ENCODE measurements at places on chromosomes 5 and 9.

GRCh38 chr5:125485771-125486170, 739.3 kb upstream of the ZNF608 start:
- DNase-seq, result no peak

DNA sequence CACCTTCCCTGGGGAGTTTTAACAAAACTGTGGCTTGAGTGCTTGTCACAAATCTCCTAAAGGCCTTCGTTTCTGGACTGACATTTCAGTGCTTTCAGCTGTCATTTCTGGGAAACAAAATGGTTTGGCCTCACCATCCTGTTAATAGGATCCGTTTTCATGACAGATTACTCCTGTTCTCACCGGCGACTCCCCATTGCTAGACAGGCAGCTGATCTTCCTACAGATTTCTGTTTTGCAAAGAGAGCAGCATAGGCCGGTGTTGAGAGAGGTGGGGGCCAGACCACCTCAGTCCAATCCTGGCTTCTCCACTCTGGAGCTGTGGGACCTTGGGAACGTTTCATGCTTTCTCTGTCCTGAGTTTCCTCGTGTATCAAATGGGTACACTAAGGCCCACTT, 75.5 kb upstream of the OTULINL start:
- DNase-seq, result no peak

DNA sequence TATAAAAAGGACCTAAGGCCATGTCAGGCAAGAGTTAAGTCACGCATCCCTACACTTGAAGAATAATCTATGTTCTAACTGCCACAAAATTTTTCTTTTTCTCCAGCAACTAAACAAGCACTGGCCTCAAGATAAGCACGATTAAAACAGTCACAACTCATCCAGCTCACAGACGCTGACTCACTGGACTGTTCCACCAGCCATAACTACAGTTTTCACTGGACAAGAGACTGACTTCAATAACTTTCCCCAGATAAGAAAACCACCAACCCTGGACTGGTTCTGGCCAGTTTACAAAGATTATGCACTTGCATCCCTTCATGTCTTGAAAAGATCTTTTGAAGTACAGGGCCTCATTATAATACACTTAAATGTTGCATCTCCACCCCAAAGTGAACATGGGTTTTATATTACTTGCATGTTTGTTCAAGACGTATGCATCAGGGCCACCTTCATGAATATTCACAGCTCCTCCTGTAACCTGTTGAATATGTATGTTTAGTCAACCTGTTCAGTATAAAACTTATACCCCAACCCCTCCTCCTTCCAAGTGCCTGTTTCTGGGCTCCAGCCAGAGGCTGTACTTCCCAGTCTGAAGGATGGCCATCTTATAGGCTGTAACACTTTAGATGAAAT, 129.3 kb upstream of the EPB41L4A start:
- no peak for DNase-seq

GRCh38 chr5:7207979-7208378, 188.0 kb upstream of the ADCY2 start:
- no peak for DNase-seq

DNA sequence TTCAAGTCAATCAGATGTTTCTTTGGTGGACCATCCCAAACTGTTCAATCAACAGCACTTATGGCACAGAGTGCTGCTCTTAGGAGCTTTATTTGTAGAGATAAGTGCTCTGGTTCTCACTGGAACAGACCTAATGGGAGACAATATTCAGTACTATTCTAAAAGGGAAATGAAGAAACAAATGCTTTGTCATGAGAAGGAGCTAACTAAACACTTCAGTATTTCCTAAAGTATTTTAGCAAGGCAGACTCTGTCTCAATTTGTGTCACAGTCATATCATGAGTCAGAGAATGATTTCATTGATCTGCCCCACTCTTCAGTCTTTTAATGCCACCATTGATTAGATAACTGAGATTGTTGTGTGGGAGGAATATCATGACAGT, 175.3 kb downstream of the SLF1 start:
- DNase-seq, result no peak

GRCh38 chr9:104503440-104503839, 623 bp upstream of the OR13F1 start:
- no peak for DNase-seq

DNA sequence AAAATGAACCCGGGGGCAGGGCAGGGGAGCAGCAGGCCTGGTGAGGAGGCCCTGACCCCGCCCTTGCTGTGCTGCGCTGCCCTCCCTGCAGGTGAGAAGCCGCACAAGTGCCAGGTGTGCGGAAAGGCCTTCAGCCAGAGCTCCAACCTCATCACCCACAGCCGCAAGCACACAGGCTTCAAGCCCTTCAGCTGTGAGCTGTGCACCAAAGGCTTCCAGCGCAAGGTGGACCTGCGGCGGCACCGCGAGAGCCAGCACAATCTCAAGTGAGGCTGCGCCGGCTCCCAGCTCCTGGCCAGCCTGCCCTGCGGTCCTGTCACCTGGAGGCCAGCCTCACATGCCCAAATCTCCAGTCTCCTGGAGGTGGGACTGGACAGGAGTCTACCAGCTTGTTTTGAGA, 12.3 kb downstream of the GFI1B start:
- no peak for DNase-seq

DNA sequence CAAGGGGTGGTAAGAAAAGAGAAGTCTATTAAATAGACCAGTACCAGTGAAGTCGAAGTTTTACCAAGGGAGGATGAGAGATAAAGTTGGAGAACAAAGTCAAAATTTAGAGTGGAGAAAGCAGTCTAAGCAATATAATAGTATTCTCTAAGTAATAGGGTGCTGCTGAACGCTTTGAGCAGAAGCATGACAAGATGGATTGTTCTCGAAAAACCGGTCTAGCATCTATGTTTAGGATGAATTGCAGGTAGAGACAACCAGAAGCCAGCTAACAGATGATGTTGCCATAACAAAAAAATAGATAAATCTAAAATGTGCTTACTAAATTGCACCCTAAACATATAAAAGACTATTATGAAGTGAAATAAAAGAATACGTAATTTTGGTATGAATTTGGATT, 237.0 kb downstream of the PRELID2 start:
- no peak for DNase-seq

DNA sequence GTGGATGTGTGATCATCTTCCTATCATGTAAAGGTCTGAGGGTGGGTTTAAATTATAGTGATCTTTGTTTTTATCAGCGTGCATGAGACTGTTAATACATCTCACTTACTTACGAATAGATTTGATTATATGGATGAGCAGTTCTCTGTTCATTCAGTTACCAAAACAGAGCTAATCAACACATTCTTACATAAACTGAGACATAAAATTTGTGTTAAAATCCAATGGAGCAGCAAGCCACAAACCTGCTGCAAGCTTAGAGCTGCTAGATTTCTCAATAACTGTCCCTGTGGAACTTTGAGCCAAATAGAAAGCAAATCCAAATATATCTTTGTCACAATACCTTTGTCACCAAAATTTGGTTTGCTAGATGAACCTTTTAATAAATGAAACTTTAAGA, 50.1 kb downstream of the NUDT12 start:
- no peak for DNase-seq

DNA sequence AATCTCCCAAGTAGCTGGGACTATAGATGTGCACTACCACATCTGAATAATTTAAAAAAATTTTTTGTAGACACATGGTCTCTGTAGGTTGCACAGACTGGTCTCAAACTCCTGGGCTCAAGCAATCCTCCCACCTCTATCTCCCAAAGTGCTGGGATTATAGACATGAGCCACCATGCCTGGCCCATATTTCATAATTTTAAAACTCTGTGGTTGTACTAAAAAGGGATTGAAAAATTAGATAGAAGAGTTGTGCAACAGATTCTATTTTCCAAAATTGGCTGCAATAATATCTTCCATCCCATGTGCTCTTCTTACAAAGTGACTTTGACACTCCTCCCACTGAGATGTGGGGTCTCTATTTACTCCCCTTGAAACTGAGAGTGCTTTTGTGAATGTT, 7.6 kb upstream of the UHRF2 start:
- no peak for DNase-seq

DNA sequence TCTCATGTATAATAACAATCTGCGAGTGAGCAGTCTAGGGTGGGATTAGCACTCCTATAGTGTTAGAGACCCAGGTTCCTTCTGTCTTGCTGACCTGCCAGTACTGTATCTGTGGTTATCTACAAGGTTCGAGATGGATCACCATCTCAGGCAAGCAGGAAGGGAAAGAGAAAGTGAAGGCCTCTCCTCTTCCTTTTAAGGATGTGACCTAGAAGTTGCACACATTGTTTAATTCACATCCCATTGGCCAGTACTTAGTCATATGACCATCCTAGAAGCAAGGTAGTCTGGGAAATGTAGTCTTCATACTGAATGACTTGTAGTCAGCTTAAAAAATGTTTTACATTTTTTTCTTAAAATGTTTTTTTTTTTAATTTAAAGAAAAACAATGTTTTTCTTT, 168.6 kb downstream of the CARTPT start:
- peak; percentile 53 for DNase-seq

- no peak for DNase-seq
These were observed 30.7 kb downstream of the GIN1 start for GRCh38 chr5:103089272-103089671.

DNA sequence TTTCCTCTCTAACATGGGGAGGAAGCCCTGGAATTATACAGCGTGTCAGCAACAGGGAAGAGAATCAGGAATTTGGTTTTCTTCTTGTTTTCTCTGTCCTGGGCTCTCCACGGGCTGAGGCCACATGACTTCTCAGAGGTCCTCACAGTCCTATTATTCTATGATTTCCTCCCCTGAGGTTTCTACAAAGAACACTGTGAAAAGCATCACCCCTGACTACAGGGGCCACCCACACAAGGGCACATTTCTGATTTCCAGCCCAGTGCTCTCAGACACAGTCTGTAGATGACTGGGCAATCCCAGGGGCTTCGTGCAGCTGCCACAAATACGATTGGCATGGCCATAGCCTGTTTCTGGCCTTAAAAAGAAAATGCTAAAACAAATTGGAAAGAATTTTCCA, 284.9 kb downstream of the CEMIP2 start:
- DNase-seq, result no peak

GRCh38 chr5:24606971-24607370, 37.8 kb downstream of the CDH10 start:
- no peak for DNase-seq

Data from HFF-Myc (cell line).